NK-92 treated with Interleukin-12 subunit alpha and Interleukin-12 subunit beta, amount 100 ng/mL, for 24 hours (cell line): ENCODE measurements at places on chromosomes 11 and 22.

- no peak for DNase-seq
Measured at GRCh38 chr11:130391711-130392110, 36.7 kb downstream of the ADAMTS8 start.

GRCh38 chr11:96338910-96339705, 3.9 kb downstream of the MAML2 start:
- peak; percentile 28 for DNase-seq

- DNase-seq = no peak
Measured at GRCh38 chr11:122563761-122564160, 91.8 kb upstream of the UBASH3B start.

- DNase-seq = no peak
Measured at GRCh38 chr11:2998073-2998850, 6.1 kb upstream of the NAP1L4 start.

GRCh38 chr11:19501631-19502030, 211.0 kb upstream of the NAV2 start:
- no peak for DNase-seq

DNA sequence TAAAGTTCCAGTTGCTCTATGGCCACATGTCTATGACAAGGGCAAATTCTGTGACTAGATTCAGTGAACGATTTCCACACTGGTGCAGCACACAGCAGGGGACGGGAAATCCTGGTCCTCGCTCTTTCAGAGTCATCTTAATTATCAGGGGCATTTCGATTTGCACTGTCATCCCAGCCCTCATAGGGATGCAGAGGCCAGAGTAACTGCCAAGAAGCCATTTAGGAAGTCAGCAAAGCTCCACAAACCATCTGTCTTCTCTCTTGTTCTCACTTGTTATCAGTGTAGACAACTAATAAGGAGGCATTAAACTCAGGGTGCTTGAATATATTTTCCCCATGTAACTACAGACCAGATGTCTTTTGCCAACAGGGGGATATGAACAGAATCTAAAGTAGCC, 151.7 kb downstream of the STK33 start:
- DNase-seq = no peak

GRCh38 chr22:27300536-27301285, 500.8 kb downstream of the MN1 start:
- no peak for DNase-seq

DNA sequence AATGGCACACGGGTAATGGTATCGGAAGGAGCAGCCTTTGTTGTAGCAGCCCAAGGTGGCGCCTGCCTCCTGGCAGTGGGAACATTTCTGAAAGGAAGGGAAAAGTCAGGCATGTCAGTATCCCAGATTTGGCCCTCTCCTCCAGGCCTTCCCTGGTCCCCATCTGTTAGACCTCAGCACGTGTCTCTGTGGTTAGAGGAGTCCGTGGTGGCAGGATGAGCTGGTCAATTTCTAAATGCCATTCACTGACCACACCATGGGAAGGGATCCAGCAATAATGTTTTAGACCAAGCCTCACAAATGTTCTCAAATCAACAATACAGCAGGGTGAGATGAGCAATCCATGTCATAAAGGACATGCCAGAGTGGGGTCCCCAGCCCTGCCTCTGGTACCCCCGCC, 49.0 kb upstream of the CYP2D6 start:
- no peak for DNase-seq

- DNase-seq = peak; percentile 21
Measured at GRCh38 chr22:27252282-27253049, 549.1 kb downstream of the MN1 start.

GRCh38 chr11:370070-370941, 1.0 kb downstream of the B4GALNT4 start:
- no peak for DNase-seq

GRCh38 chr22:30245985-30246813, at the start of gene LIF:
Gene LIF, minus strand, starts transcription at chr22:30246759. Its CDS starts 64 bp downstream, at chr22:30246695.
- no peak for DNase-seq

- peak; percentile 88 for DNase-seq
Measured at GRCh38 chr11:90222459-90223247, at the start of gene CHORDC1. Gene CHORDC1, minus strand, starts transcription at chr11:90223049. Its CDS starts 95 bp downstream, at chr11:90222954.

DNA sequence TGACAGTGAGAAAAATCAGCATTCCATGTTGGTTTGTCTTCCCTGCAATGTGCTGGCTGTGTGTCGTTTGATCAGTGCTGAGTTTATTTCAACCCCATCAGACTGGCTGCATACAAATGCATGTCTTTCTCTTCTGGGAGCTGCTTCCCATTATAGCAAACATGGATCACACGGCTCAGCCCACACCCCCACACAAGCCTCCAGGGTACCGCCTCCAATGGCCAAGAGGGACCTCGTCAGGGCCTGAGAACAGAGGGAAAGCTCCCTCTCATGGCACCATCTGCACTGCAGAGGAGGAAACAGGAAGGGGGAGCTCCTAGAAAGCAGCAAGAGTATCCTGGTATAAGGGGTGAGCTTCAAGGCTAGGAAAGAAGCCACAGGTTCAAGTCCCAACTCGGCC, 214.2 kb downstream of the LARGE1 start:
- no peak for DNase-seq
